ENCODE measurements at places on chromosomes 3 and 15.

GRCh38 chr3:46619845-46620778, 7.8 kb downstream of the FAM240A start:
- no peak for DNase-seq

DNA sequence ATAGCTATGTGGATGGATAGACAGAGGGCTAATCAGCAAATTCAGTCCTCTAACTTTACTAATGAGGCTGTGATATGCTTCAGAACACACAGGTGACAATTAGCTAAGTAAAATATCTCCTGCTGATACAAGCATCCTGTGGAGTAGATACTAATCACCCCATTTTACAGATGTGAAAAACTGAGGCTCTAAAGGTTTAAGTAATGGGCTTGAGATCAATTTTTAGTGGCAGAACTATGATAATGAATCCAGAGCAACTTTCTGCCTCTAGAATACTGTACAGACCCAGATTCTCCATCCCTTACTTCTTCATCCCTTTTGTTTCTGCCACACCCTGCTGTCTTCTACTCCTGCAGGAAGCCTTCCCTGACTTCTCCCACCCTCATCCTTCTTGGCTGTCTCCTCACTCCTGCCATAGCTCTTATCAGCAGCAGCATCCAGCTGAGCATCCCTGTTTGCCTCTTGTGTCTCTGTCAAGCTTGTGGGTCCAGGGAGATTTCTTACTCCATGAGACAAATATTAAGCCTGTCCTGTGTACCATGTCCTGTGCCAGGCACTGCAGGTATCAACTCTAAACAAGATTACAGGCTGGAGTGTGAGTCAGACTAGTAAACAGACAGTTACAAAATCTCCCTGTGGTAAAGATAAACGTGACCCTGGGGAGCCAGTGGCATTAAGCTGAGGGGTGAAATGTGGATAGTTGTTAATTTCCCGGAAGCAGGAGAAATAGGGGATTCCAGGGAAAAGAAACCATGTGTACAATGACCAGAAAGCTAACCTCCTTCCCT, 39.2 kb downstream of the SLC6A11 start:
- DNase-seq: no peak

- no peak for DNase-seq
Observed at GRCh38 chr3:165513715-165514701, 317.8 kb upstream of the SLITRK3 start.

DNA sequence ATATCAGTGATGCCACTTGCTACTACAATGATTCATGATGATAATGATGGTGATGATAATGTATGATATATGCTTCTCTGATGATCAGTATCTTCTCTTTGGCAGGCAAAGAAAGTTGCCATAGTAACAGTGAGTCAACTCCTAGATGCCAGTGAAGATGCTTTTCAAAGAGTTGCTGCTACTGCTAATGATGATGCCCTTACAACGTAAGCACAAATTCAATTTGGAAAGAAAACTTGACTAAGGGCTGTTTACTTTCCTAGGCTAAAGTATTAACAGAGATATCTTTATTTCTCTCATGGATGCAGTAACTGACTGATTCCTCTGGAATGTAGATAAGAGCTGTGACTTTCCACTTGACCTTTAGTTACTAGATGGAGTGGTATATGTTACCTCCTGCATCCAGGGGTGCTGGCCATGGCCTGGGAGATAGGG, 27.8 kb downstream of the ADGRG7 start:
- DNase-seq: no peak

DNA sequence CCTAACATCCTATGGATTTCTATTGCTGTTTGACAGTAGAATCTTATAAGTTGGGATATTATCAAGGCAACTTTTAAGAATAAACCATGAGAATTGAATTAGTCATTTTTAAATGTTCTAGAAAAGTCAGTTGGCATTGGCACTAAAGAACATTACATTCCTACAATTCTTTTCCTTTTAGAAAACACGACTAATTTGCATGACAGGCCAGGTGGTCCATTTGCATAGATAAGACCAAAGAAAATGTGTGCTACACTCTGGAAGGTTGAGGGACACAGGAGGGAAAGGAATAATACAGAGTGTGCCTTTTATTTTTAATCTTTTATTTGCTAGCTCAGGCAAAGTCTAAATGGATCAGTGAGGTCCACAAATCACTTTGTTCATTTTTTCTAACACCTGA, 962.3 kb downstream of the EPHA3 start:
- DNase-seq: no peak

GRCh38 chr3:102444101-102444500, 9.3 kb downstream of the ZPLD1 start:
- no peak for DNase-seq

GRCh38 chr15:57343048-57343447, 33.3 kb upstream of the CGNL1 start:
- DNase-seq: no peak

- DNase-seq: no peak
Observed at GRCh38 chr15:95329362-95329761, 1001.1 kb upstream of the NR2F2 start.

- DNase-seq: no peak
Observed at GRCh38 chr15:43218908-43219706, 1.7 kb downstream of the EPB42 start.

DNA sequence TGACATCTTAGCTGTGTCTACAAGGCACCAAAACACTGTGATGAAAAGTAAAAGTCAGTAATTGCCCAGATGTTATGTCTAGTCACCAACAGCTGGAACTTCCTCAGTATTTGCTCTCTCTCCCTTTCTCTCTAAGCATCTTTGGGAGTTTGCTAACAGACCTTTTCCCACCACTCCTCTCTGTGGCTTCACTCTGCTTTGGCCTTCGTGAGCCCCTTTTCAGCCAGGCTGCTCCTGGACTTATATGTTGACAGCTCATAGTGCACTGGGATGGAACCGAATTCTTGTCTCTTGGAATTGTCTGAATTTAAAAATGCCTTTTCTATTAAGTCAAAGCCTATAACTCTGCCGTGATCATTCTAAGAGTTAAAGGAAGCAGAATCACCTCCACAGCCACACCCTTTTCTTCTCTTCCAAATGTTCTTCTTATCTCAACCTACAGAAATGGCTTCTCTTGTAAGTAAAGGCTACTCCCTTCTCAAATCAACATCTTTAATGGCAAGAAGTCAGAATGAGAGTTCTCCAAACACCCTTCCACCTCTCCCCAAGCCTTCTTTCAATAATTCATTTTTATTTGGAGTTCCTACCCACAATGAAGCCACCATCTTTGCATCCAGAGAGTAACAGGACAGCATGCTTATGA, 17.2 kb upstream of the FOXP1 start:
- DNase-seq: no peak

DNA sequence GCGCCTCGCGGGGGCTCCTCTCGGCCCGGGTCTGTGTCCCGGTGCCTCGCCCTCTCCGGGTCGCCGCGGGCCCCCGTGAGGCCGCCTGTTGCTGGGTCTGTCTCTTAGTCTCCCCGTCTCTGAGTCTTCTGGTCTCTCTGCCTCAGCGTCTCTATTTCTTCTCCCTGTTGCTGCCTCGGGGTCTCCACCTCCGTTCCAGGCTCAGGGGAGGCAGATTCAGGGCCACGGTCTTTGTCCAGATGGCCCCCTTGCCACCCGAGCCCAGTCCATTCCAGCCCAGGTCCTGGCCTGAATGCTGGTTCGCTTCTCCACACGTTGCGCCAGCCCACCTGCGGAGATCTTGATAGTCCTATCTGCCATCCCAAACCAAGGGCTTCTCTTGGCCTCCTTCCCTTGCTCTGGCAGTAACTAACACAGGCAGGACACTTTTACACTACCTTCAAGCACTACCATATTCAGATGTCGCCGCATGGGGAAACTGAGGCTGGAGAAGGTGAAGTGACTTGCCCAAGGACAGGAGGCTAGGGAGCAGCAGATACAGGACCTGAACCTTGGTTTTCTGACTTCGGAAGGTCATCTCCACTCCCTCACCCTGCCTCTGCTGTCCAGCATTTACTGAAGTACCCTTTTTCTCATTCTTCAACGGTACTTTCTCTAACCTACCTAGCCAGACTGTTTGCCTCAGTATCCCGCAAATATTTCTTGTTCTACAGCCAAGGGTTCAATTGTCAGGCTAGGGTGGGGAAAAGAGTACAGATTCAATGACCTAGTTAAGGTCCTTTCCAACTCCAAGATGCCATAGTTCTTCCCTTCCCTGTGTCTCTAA, 616 bp upstream of the IGDCC4 start:
- DNase-seq: no peak

DNA sequence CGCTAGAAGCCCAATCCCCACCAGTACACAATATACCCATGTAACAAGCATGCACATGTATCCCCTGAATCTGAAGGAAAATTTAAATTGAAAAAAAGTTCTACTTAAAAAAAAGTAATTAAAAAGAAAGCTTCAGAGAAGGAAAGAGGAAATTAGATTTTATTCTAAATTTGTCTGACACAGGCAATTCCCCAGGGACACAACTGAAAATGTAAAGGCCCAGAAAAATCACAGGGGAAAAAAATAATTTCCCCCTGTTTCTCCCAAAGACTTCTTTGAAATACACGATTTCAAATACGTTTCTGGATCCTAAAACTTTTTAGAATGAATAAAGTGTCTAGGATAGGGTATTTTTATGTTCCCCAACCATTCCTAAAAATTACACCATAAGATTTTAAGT, 42.9 kb downstream of the SEMA5B start:
- DNase-seq: no peak

DNA sequence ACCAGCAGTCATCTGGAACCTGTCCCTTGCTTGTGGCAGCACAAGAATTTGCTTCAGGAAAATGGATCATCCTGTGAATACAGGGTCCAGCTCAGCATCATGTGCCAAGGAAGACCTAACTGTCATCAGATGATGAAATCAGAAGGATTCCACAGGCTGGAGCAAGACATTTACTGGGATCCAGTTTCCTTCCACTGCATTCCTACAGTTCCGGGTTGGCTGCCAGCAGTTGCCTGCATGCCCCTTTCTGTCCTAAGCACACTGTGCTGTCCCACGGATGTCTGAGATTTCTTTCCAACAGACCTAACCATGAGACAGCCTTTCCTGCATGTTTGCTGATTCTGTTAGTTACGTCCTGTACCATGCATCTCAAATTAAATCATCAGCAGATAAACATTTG, 140.7 kb downstream of the IMPG2 start:
- no peak for DNase-seq

DNA sequence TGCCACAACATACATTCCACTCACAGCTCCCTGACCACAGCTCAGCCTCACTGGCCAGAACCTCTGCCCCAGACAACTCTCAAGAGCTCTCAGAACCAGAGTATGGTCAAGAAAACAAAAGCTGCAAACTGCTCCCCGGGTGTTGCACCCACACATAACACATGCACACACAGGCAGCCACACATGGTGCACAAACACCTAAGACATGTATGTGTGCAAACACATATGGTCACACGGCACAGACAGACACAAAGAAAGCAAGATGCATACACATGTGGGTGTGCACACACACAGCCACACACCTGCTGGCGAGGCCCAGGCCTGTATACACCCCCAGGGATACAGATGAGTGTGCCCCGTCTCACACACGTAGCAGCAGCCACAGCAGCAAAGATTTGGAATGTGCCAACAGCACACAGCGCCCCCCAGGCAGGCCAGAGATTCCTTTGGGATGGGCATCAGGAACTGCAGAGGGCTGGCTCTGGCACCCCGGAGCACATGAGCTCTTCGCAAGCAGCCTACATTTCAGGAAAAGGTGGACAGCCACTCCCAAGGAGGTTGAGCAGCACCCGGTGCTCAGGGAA, 6.6 kb downstream of the KLF15 start:
- no peak for DNase-seq

GRCh38 chr15:67786646-67787045, 38.7 kb upstream of the SKOR1 start:
- DNase-seq: no peak

DNA sequence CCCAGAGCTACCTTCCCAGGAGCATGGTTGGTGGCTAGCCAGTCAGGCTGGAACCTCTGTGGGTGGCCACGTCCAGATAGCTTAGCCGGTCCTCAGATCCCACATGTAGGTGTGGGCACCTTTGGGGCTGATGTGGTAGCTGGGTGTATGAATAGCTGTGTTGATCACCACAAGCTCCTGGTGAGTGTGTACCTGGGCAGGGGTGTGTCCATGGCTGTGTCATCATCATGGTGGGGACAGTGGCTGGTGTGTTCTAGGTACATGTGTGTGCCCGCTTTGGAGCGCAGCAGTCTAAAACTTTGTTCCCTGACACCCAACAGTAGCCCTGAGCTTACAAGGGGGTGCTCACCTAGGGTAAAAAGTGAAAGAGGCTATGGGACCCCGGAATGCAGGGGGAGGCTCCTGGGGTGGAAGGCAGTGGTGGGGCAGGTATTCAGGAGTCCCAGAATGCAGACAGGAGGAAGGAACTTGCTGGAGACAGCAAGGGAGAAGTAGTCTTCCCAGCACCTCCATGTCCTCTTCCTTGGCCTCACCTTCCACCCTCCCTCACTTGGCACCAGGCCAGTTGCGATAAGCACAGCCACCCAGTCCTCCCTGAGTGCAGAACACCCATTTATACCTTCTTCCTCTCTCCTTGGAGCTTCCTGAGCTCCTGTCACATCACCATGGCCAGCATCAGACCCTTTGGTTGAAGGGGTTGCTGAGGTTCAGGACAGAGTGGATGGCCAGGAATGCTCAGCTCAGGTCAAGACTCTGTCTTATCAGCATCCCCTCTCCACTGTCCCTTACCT, 1.2 kb downstream of the CISH start:
- no peak for DNase-seq

DNA sequence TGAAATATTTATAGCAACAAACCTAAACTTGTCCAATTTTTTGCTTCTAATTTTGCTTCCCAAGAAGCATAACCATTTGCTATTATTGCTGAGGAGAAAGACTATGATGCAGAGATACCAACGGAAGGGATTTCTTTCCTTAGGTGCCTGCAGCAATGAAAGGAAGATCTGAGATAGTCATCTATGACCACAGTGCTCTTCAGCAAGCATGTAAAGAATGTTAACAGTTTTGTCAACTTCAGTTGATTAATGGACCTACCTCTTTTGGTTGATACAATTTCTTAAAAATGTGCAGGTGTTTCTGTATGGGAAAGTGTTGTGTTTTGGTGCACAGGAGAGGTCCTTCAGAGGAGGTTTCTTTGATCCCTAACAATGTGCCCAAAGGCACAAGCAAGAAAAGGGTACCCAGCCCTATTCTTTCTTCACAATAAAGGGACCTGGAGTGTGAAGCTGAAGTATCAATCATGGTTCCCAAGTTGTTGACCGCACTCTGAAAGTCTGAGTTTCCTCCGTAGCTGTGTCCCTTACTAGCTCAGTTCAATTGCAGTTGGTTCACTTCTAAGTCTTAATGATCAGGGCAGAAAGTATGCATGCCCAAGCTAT, 307.7 kb upstream of the KCNH8 start:
- no peak for DNase-seq

- DNase-seq: no peak
Observed at GRCh38 chr3:186609247-186609868, 3.5 kb upstream of the AHSG start.

- DNase-seq: no peak
Observed at GRCh38 chr3:160049038-160049437, 60.4 kb downstream of the IL12A start.
